ENCODE measurements at places on chromosomes 1 and 21. TPM values are rescaled to one million over a fixed set of nuclear protein-coding genes. Genes with fewer than 3 reads are reported as not detected.

Gene S100A1
- total RNA-seq: 0.30 TPM

GRCh38 chr1:9628541-9629444 is 22.7 kb upstream of the PIK3CD start:
- no peaks in the 10 kb centered on the region for H3K36me3 ChIP-seq
- H3K4me3 ChIP-seq: no peak overlapping the region
- DNase-seq: no peak
- no peaks in the 10 kb centered on the region for H3K4me1 ChIP-seq
- no peaks in the 10 kb centered on the region for H3K27me3 ChIP-seq

DNA sequence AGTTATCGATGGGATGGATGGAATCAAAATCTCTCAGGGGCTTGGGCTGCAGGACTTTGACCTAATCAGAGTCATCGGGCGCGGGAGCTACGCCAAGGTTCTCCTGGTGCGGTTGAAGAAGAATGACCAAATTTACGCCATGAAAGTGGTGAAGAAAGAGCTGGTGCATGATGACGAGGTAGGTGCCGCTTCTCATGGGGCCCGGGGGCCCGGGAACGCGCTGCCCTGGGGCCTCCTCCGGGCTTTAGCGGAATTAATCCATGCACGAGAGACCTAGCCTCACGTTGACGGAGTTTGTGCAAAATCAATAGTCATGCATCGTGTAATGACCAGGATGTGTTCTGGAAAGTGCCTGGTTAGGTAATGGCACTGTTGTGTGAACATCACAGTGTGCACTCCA is 43.8 kb downstream of the FAAP20 start:
- H3K27ac ChIP-seq: no peak overlapping the region
- no peaks in the 10 kb centered on the region for H3K4me1 ChIP-seq
- H3K36me3 ChIP-seq: peaks cover 7% of the 10 kb centered on the region
- H3K27me3 ChIP-seq: no peaks in the 10 kb centered on the region
- DNase-seq: no peak

GRCh38 chr1:212440419-212440818 is 7.7 kb downstream of the NENF start:
- peaks cover 25% of the 10 kb centered on the region for H3K4me1 ChIP-seq
- 0 out of 2 replicates have a peak, but pooled peaks cover 8% of the 10 kb centered on the region for H3K36me3 ChIP-seq
- H3K27me3 ChIP-seq: no peaks in the 10 kb centered on the region
- no peak overlapping the region for H3K27ac ChIP-seq
- DNase-seq: no peak
